ENCODE measurements at places on chromosomes 13 and 19.

GRCh38 chr13:61142506-61142905, 273.1 kb downstream of the PCDH20 start:
- DNase-seq: no peak

GRCh38 chr13:103953859-103954258, 887.6 kb upstream of the SLC10A2 start:
- no peak for DNase-seq

DNA sequence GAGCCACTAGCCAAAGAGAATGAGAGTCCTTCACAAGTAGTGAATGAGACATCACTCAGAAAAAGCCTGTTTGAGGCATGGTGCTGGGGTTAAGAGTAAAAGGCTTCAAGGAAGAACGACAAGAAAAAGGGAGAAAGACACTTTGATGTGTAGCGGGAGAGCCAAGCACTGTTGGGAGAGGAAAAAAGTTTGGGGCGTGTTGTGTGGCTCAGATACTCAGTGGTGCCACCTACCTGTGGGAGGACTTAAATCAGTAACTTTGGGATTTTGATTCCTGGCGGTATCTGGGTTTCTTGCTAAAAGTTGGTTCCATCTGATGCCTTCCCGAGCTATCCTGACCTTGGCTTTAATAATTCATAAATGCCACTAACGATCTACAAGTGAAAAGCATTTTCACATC, 12.3 kb downstream of the ELSPBP1 start:
- no peak for DNase-seq

DNA sequence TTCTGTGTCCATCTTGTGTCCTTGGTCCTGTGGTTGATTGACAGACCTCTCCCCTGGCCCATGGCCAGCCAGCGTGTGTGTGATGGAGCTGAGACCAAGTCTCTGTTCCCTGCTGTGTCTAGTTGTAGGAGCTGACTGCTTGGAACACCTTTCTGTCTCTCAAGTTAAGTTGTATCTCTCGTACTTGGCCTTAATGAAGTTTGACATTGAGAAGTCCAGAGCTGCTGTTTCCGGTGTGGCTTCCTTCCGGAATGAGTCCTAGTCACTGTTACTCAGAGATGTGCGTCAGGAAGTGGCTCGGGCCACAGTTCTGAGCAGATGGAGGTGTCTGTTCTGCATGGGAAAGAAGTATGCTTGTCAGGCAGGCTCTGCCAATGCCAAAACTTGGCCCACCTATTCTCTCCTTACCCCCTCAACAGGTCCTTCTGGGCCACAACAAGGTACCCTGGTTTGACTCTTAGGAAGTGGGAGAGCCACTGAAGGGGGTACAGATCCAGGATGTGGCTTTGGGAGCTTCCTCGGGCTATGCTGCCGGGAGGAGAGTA, 54.3 kb downstream of the GATAD2A start:
- DNase-seq: peak; percentile 68

DNA sequence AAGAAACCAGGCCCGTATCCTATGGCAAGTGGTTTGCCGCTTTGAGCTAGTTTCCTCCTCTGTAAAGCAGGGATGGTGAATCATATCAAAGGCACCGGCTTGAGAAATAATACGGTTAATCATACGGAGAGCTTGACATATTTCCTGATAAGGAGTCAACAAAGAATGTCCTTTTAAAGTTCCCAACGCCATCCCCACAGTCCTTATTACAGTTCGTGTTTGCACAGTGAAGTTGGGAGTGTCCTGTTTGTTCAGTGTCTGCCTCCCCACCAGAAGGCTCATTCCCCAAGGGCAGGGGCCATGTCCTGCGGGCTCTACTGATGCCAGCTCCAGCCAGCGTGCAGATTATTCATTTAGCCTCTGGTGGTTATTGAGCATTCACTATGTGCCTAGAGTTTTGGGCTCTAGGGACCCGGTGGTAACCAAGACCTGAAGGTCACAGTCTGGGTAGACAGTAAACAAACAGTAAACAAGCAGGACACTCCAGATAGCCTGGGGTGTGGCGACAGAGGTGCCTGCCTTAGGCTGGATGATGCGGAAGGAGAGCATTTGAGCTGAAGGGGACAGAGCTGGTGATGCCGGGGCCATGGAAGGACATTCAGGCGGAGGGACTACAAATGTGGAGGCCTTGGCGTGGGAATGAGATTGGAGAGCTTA, 6.3 kb downstream of the GRAMD1A start:
- DNase-seq: no peak

DNA sequence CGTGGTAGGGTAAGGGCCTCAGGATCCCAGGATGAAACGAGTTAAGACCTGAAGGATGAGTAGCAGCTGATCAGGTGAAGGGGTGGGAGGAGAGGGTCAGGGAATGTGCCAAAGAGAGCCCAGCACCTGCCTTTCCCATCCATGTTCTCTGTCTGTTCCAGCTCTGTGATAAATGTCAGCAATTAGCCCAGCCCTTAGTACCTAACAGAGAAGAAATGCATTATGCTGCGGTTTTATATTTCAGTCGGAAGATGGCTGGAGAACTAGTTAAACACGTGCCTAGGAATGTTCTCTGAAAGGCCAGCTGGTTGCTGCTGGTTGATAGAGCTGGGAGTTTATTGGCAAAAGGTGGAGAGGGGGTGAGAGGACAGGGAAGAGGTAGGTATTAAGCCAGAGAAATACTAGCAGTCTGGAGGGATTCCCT, 268.2 kb downstream of the SHISA2 start:
- DNase-seq: no peak

All from effector memory CD4-positive, alpha-beta T cell (primary cell).